Activated naive CD4-positive, alpha-beta T cell treated with Interleukin-2 at 50 U/mL for 16 hours (primary cell): ENCODE measurements at places on chromosomes 5 and 9.

DNA sequence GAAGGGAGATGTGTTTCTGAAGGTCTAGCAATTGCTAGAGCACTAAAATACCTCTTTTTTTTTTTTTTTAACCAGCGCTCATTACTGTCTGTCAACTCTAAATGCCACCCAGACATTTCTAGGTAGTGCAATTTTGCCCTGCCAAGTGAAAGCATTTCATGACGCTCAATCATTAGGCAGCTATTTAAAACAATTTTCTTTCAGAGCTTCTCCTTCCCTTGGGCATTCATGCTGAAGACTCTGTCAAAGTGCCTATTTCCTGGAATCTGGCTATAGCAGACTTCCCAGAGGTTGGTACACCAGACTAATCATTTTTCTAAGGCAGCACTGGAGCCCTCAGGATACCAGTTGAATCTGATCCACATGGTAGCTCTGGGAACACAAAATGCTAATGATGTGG, 97.0 kb upstream of the ANKRD55 start:
- no peak for DNase-seq

DNA sequence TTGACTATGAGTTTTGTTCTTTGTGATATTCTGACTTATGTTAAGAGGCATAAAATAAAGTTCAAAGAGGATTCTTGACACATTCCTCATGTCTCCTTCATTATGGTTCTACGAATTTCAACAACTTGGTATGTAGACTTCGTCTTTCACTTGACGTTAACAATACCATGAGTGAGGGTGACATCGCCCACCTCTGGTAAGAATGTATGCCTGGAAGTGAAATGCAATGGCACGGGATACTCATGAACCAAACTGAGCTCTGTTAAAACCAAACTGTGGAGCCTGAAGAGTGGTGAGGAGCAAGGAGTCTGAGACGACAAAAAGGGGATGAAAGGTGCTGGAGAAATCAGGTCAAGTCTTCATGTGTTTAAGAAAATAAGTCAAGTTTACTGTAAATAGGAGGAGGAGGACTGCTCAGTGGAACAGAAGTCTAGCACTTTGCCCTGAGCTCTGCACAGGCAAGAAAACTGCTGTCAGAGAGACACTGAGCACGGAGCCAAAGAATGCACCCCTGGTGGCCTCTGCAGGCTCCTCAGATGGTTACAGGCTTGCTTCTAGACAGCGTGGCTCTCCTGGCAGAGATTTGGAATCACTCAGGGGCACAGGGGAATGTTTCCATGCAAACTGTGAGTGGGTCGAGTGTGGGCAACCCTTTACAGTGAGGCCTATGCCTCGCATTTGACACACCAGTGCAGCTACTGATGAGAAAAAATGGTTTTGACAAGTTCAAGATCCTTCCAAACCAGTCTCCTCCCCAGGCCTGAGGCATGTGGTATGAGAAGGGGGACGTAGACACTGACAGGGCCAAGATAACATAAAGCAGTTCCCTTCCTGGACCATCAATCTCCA, 470.1 kb downstream of the IRX1 start:
- DNase-seq, result no peak

GRCh38 chr9:8365466-8366160, 566.0 kb upstream of the DMAC1 start:
- DNase-seq, result no peak

DNA sequence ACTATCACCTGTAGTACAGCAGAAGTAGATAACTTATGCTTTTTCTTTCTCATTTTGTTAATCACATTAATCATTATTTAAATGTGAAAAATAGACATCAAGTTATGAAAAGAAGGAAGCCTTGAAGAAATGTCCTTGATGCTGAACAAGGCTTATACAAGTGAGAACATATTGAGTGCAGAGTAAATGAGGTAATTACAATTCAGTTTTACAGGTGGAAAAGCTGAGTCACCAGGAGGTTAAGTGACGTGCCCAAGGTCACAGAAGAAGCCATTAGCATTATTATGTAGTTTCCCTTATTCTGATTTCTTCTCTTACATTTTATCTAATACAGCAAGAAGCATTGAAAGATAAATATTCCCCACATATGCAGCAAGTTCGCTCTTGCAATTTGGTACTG, 998.5 kb upstream of the CDH6 start:
- no peak for DNase-seq

DNA sequence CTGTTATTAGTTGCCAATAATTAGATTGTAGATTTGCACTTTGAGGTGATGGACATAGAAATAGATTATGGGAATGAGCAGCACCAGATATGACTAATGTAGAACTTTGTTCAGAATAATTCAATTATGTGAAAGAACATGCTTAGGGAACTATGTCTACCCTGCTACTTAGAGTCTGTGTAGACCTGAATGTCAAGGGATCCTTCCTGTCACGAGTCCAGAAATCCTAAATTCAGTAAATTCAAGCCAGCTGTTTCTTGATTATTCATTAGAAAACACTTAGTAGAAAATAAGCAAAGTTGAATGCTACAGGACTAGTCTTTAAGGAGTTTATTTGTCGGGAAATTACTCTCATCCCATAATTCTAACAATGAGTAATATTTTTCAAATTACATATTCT, 887.3 kb upstream of the SEMA6A start:
- DNase-seq, result no peak

DNA sequence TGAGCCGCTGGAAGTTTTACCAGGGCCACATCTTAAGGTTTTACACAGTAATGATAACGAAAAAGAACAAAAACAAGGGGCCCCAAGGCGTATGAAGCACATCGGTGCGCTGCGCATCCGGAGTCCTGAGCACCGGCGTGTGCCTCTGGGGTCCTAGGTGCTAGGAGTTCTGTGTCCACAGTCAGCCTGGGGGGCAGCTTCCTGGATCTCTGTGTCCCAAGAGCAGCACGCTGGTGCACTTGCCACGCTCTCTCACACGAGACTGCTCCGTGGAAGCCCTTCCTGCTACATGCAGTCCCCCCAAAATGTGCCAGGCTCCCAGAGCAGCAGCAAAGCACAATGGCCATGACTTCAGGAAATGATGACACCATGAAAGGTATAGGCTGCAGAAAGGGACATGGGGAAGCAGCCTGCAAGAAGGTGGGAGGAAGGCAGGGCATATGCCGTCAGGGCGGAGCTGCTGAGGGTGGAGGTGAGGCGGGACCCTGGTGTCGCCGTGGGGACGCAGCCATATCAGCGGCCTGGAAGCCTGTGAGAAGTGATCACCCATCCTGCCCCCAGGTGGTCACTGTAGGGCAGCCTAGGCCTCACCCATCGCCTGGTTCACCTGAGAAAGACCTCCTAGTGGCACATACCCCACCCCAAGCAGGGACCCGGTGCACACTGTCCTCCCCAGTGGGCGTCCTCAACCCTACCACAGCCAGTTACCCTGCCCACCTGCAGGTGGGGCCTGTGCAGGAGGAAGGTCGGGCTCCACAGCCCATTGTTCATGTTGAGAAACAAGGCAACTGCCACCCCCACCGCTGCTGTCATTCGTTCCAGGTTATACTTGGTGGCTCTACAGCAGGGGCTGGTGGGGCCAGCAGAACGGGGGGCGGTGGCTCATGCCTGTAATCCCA, 23.6 kb upstream of the SLC6A3 start:
- no peak for DNase-seq

DNA sequence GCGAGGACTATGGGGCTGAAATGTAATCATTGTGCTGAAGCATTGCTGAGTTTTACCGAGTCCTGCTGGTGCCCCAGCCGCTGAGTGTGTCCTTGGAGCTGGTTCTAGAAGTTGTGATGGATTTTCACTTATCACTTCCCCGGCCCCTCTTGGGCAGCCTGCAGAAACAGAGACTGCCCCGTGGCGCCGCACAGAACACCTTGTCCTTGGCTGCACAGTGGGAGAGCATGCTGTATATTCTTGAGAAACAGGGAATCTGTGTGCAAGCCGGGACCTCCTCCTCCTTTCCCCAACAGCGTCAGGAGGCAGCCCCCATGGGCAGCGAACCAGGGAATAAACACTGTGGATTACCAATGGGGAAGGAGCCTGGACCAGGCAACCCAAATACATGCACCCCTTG, 90.6 kb upstream of the RUFY1 start:
- no peak for DNase-seq

DNA sequence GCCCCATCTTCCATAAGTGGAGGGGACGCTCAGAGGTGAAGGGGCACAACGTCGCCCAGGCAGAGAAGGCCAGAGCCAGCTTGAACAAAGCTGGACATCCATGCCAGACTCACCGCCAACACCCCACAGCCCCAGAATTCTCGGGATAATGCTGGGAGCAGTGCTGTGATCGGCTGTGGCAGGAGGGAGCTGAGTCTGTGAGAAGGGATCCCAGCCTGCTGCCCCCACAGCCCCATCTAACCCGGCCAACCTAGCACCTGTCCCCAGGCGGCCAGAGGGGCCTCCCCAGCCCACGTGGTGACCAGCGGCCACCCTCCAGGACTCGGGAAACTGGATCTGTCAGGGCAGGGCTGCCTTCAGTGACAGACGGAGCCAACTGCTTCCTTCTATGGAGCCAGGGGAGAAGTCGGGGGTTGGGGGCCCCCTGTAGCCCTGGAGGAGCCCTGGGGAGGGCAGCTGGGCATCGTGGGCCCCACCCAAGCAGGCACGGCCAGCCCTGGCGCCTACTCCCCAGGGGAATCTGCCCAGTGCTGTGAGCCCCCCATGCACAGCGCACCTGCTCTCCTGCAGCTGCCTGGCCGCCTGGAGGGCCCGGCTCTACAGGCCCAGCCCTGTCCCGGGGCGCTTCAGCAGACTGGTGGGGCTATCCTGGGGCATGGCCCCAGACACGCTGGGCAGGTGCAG, 6.0 kb downstream of the BRD3 start:
- DNase-seq, result no peak

GRCh38 chr5:137101544-137101943, 397.6 kb downstream of the SPOCK1 start:
- DNase-seq, result no peak

GRCh38 chr5:77309140-77309539, 98.7 kb downstream of the PDE8B start:
- DNase-seq, result no peak

DNA sequence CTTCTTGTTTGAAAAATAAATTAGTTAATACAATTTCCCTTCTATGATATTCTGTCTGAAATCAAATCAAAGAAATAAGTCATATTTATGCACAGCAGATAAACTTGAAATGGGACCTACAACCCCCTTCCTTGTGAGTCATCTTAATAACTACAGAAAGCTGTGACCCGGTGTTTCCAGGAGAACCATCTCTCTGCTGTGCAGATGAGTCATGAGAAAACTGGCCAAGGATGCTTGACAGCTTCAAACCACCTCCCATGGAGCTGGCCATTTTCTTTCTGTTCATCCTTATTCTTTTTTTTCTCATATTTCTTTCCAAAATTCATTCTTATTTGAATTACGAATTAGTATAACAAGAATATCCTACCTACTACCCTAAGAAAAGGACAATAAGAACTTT, 43.4 kb upstream of the NR4A3 start:
- DNase-seq, result peak; percentile 13

GRCh38 chr9:69965416-69966145, 78.1 kb upstream of the MAMDC2 start:
- no peak for DNase-seq

- no peak for DNase-seq
Observed at GRCh38 chr5:43425983-43426382, 13.8 kb upstream of the CCL28 start.

GRCh38 chr5:13664377-13664776, 280.1 kb downstream of the DNAH5 start:
- DNase-seq, result no peak

- DNase-seq, result peak; percentile 18
Observed at GRCh38 chr5:139696894-139697658, 48.9 kb downstream of the CXXC5 start.

- no peak for DNase-seq
Observed at GRCh38 chr5:108905805-108906204, 158.1 kb downstream of the FER start.

DNA sequence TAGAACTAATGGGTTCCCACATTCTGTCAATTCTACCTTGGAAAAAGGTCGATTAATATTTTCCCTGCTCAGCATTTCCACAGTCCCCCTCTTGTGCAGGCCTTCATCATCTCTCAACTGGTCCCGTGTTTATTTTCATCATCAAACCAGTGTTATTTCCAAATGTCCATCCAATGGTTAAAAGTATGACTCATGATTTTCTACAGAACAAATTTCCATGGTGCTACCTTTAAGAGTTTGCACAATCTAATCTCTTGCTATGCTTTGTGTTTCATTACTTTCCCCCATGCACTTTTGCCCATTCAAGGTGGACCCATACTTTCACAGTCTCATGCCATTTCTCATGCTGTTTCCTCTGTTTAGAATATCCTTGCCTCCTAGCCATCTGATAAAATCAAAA, 143.7 kb downstream of the CCDC192 start:
- DNase-seq, result no peak

- no peak for DNase-seq
Observed at GRCh38 chr5:120564013-120564412, 99.9 kb downstream of the PRR16 start.

DNA sequence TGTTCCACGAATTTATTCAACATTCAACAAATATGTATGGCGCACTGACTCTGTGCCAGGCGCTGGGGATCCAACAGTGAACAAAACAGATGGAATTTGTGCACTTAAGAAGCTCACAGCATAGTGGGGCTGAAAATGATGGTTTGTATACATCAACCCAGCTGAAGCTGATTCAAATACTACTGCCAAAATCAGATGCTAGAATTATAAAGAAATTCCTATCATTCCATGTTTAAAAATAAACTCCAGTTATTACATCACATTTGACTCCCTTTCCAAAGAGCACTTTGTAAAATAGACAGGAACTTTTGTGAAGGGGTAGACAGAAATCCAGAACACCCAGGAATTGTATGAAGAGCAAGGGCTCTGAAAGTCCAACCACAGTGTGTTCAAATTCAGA, 54.1 kb downstream of the ZNF608 start:
- DNase-seq, result no peak

DNA sequence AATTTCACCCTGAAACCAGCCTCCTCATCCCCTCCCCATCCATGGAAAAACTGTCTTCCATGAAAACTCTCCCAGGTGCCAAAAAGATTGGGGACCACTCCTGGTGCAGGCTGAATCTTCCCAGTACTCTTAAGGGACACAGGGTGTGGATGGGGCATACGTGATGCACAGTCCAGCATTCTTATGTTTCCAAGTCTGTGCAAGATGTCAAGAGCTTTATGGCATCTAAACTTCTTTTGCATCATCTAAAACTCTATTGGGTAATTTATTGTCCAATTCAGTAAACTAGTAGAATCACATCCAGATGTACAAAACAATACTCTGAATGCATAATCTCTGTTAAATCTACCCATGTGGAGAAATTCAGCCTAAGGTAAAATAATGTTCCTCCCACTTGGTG, 9.3 kb upstream of the FGD3 start:
- no peak for DNase-seq

- no peak for DNase-seq
Observed at GRCh38 chr5:1771149-1772065, 28.2 kb downstream of the MRPL36 start.

- no peak for DNase-seq
Observed at GRCh38 chr5:172007175-172008110, 1.0 kb upstream of the FBXW11 start.
